Suppressor macrophage treated with lipopolysaccharide for 1 hour (primary cell): ENCODE measurements at places on chromosomes 2 and 18.
A peak's percentile ranks its signal among the peaks of the same experiment; 100 is the strongest.

GRCh38 chr2:207416111-207416510 is 113.7 kb upstream of the CREB1 start:
- no peak for DNase-seq

GRCh38 chr2:75729861-75730260 is 19.1 kb upstream of the GCFC2 start:
- no peak for DNase-seq

DNA sequence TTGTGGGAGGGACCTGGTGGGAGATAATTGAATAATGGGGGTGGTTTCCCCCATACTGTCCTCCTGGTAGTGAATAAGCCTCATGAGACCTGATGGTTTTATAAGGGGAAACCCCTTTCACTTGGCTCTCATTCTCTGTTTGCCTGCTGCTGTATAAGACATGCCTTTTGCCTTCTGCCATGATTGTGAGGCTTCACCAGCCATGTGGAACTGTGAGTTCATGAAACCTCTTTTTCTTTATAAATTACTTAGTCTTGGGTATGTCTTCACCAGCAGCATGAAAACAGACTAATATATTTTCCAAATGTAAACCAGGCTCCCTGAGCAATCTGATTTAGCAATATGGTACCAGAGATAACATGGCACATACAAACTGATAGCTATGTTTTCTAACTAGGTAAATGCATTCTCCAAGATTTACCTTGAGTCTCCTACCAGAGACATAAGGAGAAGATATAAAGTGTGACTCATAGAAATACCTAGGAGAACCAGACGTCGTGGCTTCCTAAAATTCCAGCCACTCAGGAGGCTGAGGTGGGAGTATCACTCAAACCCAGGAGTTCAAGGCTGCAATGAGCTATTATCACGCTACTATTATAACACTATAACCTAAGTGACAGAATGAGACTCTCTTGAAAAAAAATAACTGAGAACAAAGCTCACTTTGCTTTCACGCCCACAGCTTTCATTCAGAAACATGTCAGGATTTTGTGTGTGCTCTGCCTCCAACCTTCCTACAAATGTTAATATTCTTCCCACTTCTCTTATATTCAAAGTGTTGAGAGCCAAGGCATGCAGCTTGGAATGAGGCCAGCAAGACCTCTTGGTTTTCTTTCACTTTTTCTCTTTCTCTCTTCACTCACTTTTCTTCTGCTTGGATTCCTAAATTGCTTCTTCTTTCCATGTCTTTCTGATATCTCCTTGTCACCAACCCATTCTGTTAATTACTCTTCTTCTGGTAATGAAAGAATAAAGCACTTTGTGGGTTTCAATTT is 263.9 kb upstream of the UBE2E3 start:
- DNase-seq: no peak

DNA sequence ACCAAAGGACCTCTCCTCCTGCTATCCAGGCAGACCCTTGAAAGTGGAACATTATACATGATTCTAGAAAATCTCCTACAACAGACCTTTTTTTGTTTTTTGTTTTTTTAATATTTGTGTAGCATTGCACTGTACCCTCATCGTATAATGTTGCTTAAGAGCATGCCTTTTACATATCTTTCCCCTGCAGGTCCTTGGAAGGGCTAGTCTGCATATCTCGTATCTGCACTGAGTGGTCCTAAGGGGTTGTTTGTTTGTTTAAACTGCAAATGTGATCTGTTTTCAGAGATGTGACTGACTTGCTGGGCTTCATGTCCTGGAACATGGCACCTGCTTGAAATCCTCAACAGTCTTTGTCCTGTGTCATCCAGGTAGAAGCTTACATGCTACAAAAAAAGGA is 204.1 kb downstream of the FAM210A start:
- DNase-seq: no peak

DNA sequence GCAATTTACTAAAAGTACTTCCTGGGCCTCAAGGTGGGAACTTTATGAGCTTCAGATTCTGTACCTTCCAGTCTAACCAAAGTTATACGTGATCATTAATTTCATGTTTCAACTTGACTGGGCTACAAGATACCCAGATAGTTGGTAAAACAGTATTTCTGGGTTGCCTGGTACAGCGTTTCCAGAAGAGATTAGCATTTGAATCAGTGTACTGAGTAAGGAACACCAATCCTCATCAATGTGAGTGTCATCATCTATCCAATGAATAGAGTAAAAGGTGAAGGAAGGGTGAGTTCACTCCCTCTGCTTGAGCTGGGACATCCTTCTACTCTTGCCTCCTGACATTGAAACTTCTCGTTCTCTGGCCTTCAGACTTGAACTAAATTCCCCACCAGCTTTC is 274.5 kb upstream of the ID2 start:
- no peak for DNase-seq

DNA sequence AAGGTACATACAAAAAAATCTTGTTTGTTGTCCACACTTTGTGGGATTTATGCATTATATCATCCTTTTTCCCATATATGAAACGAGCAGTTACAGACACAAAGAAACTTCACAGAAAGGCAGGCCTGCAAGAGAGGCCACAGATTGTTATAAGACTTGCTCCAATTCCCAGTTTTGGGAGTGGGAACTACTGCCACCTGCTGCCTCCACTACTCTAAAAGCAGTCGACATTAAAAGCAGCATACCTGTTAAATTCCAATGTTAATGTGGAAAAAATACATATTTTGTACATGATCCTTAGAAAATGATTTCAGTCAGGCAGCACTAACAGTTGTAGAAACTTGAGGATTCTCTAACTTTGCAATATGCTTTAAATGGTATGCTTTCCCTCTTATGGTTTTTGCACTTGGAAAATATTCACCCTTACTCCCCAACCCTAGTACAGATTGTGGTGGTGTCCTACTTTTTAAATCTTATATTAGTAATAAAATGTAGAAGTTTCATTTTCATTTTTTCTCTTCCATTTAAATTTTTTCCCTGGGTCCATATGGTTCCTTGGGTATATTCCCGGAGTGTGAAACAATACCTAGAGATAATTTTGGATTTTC is 37.9 kb downstream of the SLC38A11 start:
- DNase-seq: peak; percentile 17

GRCh38 chr2:179562330-179562885 is 297.8 kb upstream of the SESTD1 start:
- no peak for DNase-seq

DNA sequence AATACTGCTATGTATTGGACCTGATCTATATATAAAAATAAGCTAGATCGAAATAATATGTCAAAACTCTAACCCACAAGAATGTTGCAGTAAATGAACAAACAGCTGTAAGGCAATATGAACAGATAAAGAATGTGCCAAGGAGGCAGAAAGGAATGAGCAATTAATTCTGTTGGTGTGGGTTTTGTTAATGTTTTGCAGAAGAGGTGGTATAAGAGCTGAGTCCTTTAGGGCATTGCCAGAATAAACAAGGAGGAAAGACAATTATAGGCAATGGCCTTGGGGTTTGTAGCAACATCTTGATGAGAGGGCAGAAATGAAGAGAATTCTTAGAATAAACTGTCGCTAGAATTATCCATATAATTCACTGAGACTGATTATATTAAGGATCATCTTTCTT is 240.9 kb upstream of the GULP1 start:
- DNase-seq: no peak

DNA sequence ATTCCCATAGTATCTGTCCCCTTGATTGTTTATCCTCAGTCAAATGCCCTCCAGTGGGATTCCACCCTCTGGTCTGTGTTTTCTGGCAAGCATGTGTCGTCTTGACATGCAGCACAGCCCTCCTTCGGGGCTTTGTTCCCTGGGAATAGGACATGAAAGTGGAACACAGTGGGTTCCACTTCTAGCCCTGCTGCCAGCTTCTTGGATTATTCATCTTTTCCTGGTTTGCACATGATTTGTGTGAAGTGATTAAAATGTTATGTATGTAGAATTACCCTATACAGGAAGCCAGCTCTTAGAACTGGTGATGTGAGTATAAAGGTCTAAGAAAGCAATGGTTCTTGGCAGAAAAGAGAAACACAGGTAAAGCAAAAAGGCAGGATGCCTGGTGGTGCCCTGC is 142.3 kb downstream of the TANC1 start:
- no peak for DNase-seq

DNA sequence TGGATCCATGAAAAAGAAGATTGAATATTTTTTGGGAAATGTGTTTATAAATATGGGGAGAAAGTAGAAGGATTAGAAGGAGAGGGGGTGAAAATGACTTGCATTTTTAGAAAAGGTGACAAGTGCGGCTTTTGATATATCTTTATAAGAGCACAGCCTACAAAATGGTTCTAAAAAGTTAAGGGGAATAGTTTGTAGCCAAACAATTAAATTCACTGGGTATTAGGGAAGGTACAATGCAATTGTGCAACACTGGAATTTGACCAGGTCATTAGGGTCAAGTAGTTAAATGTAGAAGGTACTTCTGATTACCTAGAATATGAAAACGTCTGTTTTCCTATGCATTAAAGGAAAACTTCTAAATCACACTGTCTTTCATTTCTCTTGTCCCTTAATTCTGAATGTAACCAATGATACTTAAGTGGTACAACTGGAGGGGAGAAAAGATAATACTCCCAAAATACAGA is 44.5 kb upstream of the SERTAD2 start:
- no peak for DNase-seq

DNA sequence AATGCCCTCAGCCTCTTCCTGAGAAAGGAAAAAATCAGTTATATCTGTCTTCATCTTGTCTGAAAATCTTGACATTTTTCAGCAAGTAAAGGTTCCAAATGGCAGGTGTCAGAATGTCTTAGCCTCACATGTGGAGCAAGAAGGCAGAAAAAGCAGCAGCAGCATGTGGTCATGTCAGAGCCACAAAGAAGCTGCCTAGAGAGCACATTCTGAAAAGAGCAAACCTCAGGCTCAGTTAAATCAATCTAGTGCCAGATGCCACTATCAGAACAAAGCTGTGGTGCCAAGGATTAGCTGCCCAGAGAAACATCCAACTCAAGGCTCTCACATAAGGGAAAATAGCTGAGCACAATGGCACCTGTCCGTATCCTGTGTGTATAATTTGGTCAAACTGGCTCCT is 105.9 kb downstream of the SRBD1 start:
- DNase-seq: no peak

DNA sequence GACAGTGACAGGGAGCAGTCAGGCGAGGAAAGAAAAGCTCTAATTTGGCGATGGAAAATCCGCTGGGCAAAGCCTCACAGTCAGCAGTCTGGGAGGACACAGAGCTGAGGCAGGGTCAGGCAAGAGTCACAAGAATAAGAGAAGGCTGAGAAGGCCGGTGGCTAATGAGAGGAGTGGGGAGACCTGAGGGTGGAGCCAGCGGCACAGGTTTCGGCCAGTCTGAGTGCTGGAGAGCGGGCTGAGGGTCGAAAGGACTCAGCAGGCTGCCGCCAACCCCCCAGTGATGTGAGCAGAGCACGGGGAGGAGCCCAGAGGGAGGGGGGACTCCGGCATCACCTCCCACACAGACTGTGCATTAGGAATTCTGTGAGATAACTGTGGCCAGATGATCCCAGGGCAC is 500.6 kb upstream of the MYT1L start:
- no peak for DNase-seq

DNA sequence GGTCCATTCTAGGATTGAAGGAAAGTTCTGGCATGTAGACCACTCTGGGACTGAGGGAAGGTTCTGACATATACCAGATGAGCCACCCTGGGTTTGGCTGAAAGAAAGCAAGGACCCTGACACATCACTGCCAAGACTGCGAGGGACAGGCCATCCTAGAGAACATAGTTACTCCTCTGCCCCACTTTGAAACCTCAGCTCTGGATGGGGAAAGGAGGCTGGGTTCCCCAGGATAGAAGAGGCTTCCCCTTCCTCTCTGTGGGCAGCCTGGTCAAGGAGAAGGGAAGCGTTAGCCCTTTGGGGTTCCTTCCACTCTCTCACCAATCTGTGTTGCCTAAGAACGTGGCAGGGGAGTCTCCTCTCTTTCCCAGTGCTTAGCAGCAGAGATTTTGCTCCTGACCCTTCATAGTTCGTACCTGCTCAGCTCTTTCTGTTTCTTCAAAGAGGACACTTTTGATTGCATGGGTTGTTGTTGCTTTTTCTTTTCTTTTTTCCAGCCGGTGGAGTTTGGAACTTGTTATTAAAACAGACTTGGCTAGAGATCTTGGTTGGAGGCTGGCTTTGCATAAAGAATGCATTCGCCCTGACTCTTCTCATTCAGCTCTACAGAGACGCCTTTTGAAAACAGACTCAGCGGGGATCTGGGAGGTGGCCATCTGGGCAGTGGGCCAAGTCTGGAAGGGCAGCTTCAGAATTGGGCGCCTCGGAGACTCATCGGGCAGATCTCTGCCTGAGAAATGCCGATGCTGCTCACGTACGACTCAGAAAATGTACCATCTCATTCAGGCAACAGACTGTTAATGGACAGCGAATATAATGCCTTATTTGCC is 166.1 kb downstream of the CLIP4 start:
- DNase-seq: no peak

DNA sequence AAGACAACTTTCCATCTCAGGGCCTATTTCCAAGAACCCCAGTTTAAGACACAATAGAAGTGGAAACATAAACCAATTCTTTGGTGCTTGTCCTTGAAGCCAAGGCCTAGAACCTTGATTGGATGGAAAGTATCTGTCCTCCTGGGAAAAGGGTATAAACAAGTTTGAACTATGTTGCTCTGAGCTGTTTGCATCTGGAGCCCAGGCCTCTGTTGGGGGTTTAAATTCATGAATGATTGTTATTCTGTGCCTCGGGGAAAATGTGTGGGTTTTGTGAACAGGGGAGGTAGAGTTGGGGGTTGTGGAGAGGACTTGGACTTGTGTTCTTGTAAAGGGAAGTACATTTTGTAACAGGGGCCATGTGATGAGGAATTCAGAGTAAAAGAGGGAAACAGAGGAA is 406.1 kb downstream of the SLC4A3 start:
- DNase-seq: no peak

GRCh38 chr2:51387235-51387634 is 355.3 kb upstream of the NRXN1 start:
- no peak for DNase-seq

DNA sequence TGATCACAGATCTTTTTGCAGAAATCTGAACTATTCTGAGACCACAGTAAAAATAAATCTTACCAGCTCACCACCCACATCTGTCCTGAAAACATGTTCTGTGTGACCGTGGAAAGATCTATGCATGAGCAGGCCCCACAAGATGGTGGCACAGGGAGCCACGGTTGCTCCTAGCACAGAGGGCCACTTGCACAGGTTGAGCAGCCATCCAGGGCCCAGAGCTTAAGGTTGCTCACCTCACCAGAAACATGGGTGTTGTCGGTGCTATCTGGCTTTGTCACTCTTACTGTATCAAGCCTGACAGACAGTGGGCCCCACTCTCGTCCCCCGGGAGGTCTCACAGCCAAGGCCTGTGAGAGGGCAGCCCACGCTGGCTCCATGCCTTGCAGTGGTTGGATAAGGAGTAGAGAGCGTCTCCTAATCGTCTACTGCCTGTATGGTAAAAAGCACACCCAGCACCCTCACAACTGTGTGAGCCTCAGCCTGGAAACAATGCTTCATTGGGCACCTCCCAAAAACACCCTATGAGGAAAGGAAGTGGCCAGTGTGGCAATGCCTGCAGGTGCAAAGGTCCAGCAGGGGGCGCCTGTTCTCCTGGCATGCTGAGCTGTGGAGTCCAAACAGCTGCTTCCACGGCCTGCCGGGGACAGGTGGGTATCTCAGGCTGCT is 19.6 kb downstream of the TUBB6 start:
- peak; percentile 90 for DNase-seq
